ENCODE measurements at places on chromosomes 7 and 10.

DNA sequence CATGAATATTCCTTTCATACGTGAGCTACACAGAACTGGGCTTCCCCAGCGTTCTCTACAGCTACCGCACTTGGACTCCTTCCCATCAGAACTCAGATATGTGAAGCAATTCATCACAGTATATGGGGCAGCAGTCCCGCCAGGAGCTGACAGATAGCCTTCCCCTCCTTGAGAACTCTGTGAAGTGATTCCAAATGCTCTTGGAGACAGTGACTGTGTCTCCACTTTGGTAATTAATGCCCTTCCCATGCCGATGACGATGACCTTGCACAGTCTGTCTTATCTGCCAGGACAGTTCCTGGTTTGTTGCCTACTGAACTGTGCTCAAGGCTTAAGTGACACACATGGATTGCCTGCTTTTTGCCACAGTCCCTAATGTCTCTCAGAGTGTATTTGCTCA is 75.0 kb upstream of the AFAP1L2 start:
- H3K4me3 ChIP-seq = no peak overlapping the region
- H3K27ac ChIP-seq = no peak overlapping the region
- H3K4me1 ChIP-seq = peaks cover 31% of the 10 kb centered on the region
- peaks cover 2% of the 10 kb centered on the region for H3K27me3 ChIP-seq

DNA sequence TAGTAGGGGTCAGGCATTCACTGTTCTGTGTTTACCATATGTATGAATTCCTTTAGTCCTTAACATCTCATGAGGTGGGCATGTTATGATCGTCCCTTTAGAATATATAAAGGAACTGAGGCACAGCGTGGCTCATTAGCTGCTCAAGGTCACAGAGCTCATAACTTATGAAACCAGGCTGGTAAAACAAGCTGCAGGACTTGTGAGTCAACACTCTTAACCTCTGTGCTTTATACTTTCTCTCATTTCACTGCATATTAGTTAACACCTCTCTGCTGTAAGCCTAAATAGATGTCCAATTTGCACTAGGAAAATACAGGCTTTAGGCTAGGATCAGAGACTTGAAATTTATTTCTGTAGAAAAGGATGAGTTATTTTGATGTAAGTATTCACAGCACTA is 180.3 kb upstream of the HDAC9 start:
- no peak overlapping the region for H3K27ac ChIP-seq
- H3K27me3 ChIP-seq = peaks cover 2% of the 10 kb centered on the region
- no peaks in the 10 kb centered on the region for H3K4me1 ChIP-seq
- H3K4me3 ChIP-seq = no peak overlapping the region

- no peaks in the 10 kb centered on the region for H3K4me1 ChIP-seq
- no peak overlapping the region for H3K27ac ChIP-seq
- peaks cover 1% of the 10 kb centered on the region for H3K27me3 ChIP-seq
- H3K4me3 ChIP-seq = no peak overlapping the region
These were observed 59.9 kb downstream of the KCNMA1 start for GRCh38 chr10:77577666-77578229.

DNA sequence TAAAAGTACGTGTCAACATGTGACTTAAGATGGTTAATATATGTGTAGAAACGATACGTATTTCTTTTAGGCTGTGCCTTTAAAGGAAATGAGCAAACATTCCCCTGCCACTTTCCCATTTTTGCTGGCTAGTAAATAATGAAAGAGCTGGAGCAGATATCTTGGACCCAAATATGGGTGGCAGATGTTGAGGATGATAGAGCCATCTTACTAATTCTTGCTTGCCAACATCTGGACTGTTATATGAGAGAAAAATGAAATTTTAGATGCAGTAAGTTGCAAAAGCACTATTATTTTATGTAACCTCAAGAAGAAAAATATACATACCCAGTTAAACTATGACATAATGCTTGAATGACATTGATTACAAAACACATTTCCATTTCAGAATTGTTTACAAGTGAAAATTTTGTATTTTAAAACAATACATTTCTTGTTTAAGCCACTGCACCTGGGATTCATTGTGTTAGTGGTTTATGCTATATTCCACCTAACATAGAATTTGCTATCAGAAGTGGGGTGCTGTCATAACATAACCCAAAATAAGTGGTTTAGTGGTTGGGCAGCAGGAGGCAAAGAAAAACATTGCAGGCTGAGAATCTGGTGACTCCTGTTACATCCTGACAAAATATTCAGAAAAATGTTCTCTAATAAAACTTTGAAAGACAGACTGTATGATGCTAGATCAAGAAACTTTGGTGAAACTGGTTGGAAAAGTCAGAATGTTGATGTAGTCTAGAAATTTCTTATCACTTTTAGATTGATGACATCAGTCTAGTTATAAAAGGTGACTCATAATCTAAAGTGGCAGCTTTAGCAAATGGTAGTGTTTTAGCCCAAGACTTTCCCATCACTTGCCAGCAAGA is 305.0 kb downstream of the PTEN start:
- H3K36me3 ChIP-seq = peaks cover 6% of the 10 kb centered on the region
- H3K27ac ChIP-seq = no peak overlapping the region
- no peak for DNase-seq
- peaks cover 3% of the 10 kb centered on the region for H3K27me3 ChIP-seq
- H3K4me1 ChIP-seq = peaks cover 33% of the 10 kb centered on the region

DNA sequence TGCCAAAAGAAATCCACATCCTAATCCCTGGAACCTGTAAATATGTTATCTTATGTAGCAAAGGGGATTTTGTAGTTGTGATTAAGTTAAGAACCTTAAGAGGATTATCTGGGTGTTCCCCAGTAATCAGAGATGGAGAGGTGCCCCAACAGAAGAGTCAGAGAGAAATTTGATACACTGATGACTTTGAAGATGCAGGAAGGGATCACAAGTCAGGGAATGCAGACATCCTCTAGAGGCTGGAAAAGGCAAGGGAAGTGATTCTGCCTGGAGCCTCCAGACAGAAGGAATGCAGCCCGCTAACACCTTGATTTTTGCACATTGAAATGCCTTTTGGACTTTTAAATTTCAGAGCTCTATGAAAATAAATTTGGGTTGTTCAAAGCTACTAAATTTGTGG is 531.7 kb downstream of the DNAJB9 start:
- no peak overlapping the region for H3K4me3 ChIP-seq
- no peak for DNase-seq
- no peaks in the 10 kb centered on the region for H3K36me3 ChIP-seq
- H3K4me1 ChIP-seq = no peaks in the 10 kb centered on the region

GRCh38 chr10:128220021-128220420 is 93.8 kb upstream of the MKI67 start:
- H3K36me3 ChIP-seq = no peaks in the 10 kb centered on the region
- no peak for DNase-seq
- H3K27ac ChIP-seq = no peak overlapping the region
- peaks cover 15% of the 10 kb centered on the region for H3K4me1 ChIP-seq
- H3K4me3 ChIP-seq = no peak overlapping the region

GRCh38 chr10:89086801-89087521 is 96.4 kb downstream of the FAS start:
- no peak for DNase-seq
- peaks cover 9% of the 10 kb centered on the region for H3K4me1 ChIP-seq
- H3K4me3 ChIP-seq = no peak overlapping the region
- H3K36me3 ChIP-seq = no peaks in the 10 kb centered on the region
- peaks cover 15% of the 10 kb centered on the region for H3K27me3 ChIP-seq

- peaks cover 6% of the 10 kb centered on the region for H3K36me3 ChIP-seq
- DNase-seq = no peak
- no peaks in the 10 kb centered on the region for H3K27me3 ChIP-seq
- no peak overlapping the region for H3K4me3 ChIP-seq
These were observed 183.4 kb downstream of the PRKCQ start for GRCh38 chr10:6396652-6397051.

GRCh38 chr7:131591687-131592319 is 35.4 kb upstream of the PODXL start:
- no peaks in the 10 kb centered on the region for H3K4me1 ChIP-seq
- peaks cover 5% of the 10 kb centered on the region for H3K27me3 ChIP-seq
- H3K4me3 ChIP-seq = no peak overlapping the region
- H3K27ac ChIP-seq = no peak overlapping the region
- DNase-seq = no peak
- H3K36me3 ChIP-seq = no peaks in the 10 kb centered on the region

DNA sequence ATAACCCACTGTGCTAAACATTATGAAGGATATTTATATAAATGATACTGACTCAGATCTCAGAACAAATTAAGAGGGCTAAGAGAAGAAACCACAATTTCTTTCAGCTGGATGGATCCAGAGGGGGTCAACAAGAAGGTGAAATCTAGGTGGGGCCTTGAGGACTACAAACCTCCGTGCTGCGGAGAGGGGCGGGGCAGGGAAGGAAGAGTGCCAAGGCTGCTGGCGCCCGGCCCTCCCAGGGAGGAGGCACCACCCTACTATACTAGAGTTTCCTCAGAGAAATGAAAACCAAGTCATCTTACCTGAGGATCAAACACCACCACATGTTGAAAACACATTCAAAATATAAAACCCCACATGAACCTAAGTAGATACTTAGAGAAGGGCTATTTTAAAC is 29.3 kb upstream of the CRYGN start:
- H3K27me3 ChIP-seq = no peaks in the 10 kb centered on the region
- peaks cover 56% of the 10 kb centered on the region for H3K4me1 ChIP-seq
- H3K36me3 ChIP-seq = peaks cover 76% of the 10 kb centered on the region
- H3K27ac ChIP-seq = no peak overlapping the region
- no peak for DNase-seq
- H3K4me3 ChIP-seq = no peak overlapping the region

DNA sequence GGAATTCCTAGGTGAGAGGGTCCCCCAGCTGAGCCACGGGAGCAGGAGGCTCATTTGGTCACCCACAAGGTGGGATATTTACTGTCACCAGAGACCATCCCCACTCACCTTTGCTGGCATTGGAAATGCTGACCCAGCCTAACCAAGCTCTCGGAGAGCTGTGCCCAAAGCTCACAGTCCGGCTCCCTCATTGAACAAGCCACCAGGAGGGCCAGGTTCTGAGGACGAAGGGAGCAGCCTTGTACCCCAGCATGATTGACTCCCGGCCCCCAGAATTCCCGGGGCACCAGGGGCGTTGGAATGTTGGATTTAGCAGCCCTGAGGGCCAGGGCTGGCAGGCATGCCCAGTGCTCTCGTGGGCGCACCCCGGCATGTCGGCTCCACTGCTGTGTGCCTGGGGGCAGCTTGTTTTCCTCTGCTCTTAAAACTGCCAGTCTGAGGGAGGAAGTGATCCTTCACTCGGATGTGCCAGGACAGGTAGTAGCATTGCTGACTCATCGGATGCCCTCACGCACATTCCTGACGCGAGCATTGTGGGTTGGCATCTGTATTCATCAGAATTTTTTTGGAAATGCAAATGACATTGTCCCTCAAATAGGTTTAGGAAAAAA is 23.3 kb downstream of the CLIP2 start:
- no peak overlapping the region for H3K27ac ChIP-seq
- H3K27me3 ChIP-seq = peaks cover 6% of the 10 kb centered on the region
- DNase-seq = no peak
- H3K36me3 ChIP-seq = no peaks in the 10 kb centered on the region

GRCh38 chr10:105146436-105146835 is 505.3 kb downstream of the SORCS3 start:
- no peaks in the 10 kb centered on the region for H3K36me3 ChIP-seq
- DNase-seq = no peak
- no peaks in the 10 kb centered on the region for H3K4me1 ChIP-seq
- H3K4me3 ChIP-seq = no peak overlapping the region
- H3K27me3 ChIP-seq = no peaks in the 10 kb centered on the region

- peaks cover 5% of the 10 kb centered on the region for H3K27me3 ChIP-seq
- H3K27ac ChIP-seq = no peak overlapping the region
- DNase-seq = no peak
- H3K4me1 ChIP-seq = peaks cover 62% of the 10 kb centered on the region
- H3K4me3 ChIP-seq = no peak overlapping the region
These were observed 8.5 kb downstream of the FAM53B start for GRCh38 chr10:124735491-124736286.

Measured in activated T-helper 1 cell treated with anti-CD3 and anti-CD28 coated beads, Interleukin-12 subunit alpha, Interleukin-12 subunit beta, Interleukin-2, Interleukin-4 antibody, amounts not matched to agents 30 ng/mL and 10 ng/mL and 1 ng/mL, durations not matched to agents 14 hours and 24 hours and 36 hours (primary cell).